ENCODE measurements at places on chromosomes 12 and 14. TPM values are rescaled to one million over a fixed set of nuclear protein-coding genes. Genes with fewer than 3 reads are reported as not detected.

GRCh38 chr12:62716866-62717525 lies 218.0 kb downstream of the PPM1H start:
- no peak for DNase-seq

- no peak for DNase-seq
These were observed 2.9 kb upstream of the CMAS start for GRCh38 chr12:22042976-22043669.

Gene CGRRF1
- total RNA-seq: 1.2 TPM

- peak; percentile 64 for DNase-seq
These were observed 320.2 kb downstream of the GRIN2B start for GRCh38 chr12:13661005-13661887.

- no peak for DNase-seq
These were observed 2.8 kb downstream of the FOXG1 start for GRCh38 chr14:28769276-28769880.

DNA sequence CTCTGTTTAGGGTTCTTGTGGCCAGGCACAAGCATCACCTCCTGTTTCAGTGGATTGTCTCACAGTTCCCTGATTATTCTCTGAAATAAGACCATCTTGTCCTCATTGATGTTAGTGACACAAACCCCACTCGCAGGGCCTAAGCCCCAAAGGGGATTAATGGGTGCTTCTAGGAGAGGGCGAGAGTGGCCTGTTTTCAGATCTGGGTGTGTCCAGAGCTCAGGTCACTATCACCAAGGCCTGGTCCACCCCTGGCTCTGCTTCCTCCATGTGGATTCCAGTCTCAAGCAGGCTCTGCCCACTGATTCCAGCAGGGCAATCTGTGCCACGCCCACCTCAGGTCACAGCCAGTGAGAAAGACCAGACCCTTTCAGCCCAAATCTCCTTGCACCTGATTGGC lies 361.9 kb downstream of the ADGRD1 start:
- DNase-seq: no peak

GRCh38 chr14:72128629-72129028 lies 196.4 kb downstream of the RGS6 start:
- no peak for DNase-seq

Gene FKBP4
- total RNA-seq: 36.3 TPM

- DNase-seq: no peak
These were observed 14.5 kb upstream of the LLPH start for GRCh38 chr12:66144791-66145754.
